ENCODE measurements at places on chromosomes 1 and 21. TPM values are rescaled to one million over a fixed set of nuclear protein-coding genes. Genes with fewer than 3 reads are reported as not detected.
A peak's percentile ranks its signal among the peaks of the same experiment; 100 is the strongest.

GRCh38 chr1:181430015-181430885 lies 53.1 kb upstream of the CACNA1E start:
- DNase-seq: no peak

GSTM1 gene
- 17.0 TPM for total RNA-seq

DNA sequence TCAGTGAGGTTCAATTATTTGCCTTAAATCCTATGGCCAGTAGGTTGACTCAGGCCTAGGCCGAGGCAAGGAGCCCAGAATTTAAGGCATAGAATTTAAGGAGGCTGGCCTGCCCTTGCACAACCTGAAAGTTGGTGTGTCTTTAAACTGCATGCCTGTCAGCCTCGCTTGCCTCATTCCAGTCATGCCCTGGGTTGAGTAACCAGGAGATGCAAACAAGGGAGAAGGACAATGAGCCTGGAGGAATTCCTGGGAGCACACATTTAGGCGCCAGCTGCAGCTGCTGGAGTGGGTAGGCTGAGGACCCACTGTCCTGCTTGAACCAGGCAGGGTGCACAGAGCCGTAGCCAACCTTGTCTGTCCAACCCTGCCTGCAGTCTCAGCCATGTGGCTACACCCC lies 11.7 kb downstream of the CD2 start:
- DNase-seq: no peak

DNA sequence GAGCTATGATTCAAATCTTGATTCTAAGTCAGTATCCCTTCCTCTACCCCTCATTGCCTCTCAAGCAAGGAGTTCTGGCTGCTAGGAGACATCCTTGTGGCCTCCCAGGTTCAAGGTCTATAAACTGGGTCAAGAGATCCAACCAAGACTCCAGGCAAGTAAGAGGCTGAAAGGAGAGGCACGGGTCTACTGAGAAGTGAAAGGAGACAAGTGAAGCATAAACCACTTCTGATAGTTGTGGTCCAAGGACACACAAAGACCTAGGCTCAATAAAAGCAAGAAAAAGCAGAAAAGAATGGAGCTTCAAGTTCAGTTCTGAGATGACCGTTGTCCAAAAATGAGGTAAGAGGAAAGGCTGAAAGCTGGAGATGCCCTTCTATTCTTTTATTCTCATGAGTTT lies 17.8 kb upstream of the PPP2R5A start:
- no peak for DNase-seq

- DNase-seq: no peak
These were observed 611.2 kb upstream of the PLXNA2 start for GRCh38 chr1:208855403-208855802.

DNA sequence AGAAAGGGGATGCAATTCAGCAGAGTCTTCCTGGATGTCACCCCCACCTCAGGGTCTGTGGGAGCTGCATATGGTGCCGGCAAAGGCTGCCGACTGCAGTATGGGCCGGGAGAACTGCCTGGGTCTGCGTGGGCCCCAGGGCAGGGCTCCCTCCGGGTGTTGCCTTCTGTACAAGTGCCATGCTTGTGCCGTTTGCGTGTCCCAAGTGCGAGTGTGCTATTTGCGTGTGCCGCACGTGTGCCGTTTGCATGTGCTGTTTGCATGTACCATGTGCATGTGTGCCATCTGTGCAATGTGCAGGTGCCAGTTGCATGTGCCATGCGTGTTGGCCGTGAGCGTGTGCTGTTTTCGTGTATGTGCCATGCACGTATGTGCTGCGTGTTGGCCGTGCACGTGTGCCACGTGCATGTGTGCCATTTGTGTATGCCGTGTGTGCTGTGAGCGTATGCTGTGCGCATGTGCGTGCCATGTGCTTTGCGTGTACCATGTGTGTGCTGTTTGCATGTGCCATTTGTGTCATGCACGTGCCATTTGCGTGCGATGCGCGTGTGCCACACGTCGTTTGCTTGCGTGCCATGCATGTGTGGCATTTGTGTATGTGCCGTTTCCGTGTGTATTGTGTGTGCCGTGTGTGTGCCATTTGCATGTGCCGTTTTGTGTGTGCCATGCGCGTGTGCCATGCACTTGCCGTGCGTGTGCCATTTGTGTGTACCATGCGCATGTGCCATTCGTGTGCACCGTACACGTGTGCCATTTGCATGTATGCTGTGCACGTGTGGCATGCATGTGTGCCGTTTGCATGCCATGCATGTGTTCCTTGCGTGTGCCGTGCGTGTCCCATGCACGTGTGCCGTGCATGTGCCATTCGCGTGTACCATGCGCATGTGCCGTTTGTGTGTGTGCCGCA lies 1.5 kb upstream of the TAS1R3 start:
- DNase-seq: no peak

DNA sequence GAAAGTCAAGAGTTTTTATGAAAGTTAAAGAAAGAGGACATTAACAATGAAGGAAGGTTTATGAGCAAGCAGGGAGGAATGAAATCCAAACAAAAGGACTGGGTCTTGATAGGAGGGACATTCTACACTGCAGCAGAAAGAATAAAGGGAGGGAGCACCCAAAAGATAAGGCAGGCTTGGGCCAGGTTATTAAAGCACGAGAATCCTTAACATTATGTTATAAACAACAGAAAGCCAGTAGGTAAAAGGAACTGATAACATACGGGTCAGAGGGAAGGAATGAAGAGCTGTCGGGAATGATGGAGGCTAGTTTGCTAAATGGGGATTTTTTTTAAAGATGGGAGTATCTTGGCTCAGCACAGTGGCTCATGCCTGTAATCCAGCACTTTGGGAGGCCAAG lies 19.4 kb downstream of the LPGAT1 start:
- DNase-seq: no peak

DNA sequence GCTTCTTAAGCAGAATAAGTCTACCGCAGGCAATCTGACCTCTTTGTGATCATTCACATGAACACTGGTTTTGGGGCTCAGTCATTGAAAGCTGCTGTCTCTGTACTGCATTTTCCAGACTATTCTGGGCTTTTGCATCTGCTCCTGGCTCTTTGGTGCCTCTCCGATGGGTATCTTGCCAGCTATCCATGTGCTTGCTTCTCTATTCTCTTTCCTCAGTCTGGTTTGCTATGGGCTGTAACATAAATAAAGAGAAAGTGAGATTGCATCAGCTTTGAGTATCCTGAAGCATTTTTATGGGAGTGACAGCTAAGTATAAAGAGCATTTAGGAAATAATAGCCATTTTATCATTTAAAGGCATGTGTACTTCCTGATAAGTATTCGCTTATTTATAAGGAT lies 70.7 kb downstream of the C1orf21 start:
- no peak for DNase-seq

- DNase-seq: no peak
These were observed 202.1 kb downstream of the VAV3 start for GRCh38 chr1:107762751-107763390.

DNA sequence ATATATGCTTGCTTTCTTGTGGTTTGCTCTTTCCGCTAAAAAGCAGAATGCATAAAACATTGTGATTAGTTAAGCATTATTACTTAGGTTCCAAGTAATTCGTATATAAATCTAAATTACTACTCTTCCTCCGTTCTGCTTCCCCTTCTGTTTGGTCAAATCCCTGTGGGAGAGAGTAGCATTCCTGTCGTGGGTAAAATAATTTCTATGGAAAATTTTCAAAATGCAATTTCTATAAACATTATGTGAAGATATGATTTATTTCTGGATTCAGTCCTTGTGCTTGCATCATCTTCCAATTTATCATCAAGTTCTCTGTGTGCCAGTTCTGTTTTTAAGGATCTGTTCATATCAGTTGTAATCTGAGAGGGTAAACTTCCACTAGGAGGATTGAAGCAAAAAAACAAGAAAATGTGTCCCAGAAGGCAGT lies 7.2 kb upstream of the WARS2 start:
- no peak for DNase-seq

GRCh38 chr1:216896146-216896545 lies 172.9 kb upstream of the ESRRG start:
- no peak for DNase-seq

DNA sequence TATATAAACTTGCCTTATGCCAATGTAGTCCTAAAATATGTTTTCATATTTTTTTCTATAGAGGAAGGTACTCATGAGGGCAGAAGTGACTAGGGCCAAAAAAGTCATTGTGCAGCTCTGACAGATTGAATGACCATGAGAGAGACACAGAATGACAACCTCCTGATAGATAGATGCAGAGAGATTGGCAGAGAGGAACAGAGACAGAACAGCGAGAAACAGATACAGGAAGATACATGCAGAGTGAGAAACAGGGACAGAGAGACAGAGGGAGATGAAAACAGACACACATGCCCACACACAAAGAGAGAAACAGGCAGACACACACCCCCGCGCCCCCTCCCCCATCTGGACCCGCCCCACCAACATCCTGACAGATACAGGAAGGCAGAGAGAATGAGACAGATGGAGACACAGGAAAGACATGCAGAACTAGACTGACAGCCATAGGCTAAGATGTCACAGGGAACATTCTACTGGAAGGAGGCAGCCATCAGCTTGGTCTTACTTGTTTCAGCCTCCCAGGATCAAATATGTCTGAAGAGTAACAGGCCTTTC lies 211.1 kb downstream of the ST6GALNAC3 start:
- DNase-seq: no peak

DNA sequence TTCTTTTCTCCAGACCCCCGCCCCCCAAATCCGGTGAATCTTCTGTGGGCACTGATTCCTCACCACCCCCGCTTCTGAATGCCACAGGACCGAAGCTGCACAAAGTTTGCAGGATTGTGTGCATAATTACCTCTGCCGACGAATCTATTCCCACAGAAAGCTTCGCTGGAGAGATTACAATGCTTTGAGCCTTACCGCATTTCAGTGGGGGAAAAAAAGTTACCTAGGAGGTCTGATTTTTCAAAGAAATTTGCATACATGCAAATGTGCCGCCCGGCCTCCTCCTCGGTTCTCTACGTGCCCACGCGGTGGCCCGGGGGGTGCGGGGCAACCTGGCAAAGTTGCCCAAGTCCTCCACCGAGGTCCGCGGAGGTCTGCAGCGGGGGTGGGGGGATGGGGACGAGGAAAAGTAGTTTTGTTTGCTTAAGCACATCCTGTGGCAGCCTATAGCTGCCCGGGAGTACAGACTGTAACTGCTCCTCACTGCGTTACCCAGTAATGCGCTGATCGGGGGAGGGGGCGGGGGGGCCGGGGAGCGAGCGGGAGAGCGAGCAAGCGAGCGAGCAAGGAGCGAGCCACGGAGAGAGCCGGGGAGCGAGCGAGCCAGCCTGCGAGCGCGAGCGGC lies 563 bp upstream of the NFIA start:
- peak; percentile 46 for DNase-seq

NBPF4 gene
- not detected for total RNA-seq

DNA sequence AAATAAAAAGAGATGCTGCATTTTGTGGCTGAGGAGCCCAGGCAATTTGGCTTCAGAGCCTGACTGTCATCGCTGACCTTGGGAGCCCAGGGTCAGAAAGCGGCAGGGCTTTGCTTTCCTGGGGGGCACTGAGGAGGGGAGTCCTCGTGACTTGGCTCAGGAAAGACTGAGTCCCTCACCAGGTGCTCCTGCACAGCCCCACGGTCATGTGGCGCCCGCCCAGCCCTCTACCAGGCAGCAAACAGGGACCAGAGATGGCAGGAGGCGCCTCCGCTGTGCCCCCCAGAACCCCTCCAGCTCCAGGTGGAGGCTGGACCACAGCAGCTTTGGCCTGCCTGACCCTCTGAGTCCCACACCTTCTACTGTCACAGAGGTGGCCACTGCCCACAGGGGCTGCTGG lies 13.2 kb downstream of the EFHD2 start:
- no peak for DNase-seq

YBEY gene
- 37.7 TPM for total RNA-seq

DNA sequence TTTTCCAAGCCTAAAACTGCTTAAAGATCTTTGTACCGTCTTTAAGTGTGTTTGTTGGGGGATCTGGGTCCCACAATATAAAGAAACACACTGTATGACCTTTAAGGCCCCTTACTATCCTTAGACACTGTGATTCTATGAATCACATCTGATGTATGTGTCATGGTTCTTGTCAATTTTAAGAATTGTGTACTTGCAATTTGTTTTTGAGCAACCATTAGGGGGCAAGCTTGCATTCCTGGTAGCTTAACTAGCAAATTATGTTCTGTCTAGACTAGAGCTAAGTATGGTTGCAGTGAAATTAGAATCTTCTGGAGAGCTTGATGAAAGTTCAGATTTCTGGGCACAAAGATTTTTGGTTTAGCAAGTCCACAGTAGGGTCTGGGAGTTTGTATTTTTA lies 219.5 kb downstream of the TPR start:
- peak; percentile 75 for DNase-seq

DNA sequence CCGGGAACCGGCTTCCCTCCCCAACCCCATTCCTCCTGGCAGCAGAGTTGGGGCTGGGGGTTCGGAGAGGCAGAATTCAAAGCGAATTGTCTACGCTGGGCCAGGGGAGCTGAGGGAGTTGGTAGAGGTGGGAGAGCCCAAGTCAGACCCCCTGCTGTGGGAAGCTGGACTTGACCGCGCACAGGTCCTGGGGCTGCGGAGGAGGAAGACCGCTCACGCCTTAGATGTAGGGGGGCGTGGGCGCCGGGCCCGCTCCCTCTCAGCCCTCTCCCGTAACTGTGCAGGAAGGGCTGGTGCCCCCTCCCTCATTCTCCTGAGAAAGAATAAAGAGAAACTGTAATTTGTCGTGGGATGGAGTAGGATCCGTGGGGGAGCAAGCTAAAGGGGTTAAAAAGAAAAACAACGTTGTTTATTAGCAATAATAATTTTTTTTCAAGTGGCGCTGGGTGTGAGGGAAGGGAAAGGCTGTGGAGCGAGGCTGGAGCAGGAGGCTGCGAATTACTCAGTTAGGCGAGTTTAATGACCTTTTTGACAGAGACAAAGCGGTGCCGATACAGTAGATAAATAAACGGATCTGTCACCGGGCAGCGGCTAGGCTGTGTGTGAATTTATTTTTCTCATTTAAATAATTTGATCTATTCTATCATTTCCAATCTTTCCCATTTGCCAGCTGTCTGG lies 838 bp upstream of the GRIK3 start:
- DNase-seq: no peak
